NCI-H1417 (cell line): ENCODE measurements at places on chromosomes 11 and 22.
A peak's percentile ranks its signal among the peaks of the same experiment; 100 is the strongest.

DNA sequence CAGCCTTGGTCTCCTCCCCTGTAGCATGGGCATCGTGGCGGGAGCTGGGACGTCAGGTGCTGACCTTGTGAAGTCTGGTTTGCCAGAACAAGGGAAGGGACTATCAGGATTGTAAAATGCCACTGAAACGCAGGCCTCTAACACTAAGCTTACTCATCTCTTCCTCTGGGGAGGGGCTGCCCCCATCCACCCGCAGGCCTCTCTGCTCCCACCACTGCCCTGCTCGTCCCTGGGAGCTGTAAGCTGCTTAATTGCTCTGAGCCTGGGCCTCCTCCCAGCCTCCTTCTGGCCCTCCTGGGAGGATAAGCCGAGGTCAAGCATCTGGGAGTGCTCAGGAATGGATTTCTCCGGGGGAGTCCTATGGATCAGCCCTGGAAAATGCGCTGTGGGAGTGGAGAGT, 8.4 kb downstream of the SHISAL1 start:
- DNase-seq, result no peak

DNA sequence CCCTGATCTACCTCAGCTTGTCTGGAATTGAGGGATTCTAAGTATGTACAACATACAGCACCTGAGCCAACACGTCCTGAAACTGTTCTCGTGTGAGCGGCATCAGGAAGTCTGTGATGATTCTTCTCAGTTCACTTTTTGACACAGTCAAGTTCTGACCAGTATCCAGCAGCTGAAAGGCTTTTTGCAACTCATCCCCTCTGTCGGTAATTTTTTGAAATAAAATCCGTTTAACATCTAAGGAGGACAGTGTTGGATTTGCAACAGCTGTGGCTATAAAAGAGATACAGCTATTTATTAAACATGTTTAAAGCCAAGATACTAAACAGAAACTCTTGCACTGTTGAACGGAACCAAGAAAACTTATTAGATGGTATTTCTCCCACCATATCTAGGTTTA, 39.3 kb downstream of the EFCAB6 start:
- no peak for DNase-seq

GRCh38 chr11:131645237-131645636, 274.8 kb downstream of the NTM start:
- no peak for DNase-seq

DNA sequence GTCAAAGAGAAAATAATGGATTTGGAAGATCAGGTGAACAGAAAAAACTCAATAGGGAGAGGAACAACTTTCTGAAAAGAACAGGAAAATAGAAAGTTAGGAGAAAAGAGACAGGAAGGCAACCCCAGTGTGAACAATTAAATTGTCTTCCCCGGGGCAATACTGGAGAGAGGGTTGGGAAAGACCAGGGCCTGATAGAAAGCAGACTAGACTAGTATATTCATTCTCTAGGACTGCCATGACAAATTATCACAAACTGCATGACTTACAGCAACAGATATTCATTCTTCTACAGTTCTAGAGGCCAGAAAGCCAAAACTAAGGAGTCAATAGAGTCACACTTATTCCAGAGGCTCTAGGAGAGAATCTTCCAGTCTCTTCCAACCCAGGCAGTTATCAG, 482.8 kb downstream of the SOX6 start:
- no peak for DNase-seq

DNA sequence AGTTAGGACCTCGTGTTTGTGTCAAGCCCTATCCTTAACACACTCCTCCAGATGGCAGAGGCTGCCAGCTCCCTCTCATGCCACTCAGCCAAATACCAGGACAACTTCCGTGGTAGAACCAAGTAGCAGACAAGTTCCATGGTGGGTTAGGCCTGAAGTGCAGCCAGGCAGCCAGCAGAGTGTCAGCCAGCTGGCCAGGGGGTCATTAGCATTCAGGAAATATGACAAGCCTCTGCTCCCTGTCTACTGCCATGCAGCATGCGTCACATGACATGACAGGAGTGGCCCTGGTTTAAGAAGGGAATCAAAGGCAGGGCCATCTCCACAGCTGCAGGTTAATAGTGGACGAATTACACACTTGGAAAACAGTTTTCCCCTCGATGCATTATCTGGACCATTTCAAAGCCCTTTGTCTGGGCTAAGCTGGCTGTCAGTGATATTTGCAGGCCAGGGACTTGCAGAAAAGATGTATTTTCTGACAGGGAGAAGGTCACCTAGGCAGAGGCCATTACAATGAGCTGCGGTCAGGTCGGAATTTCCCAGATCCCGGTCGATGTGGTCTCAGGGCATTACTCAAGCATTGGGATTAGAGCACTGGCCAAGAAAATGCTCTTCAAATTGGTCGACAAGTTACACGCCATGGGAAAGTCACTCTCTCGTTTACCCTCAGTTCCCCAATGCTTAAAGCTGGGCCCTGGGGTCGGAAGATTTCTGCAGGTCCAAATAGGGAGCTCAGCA, 461.7 kb upstream of the CADM1 start:
- peak; percentile 61 for DNase-seq

DNA sequence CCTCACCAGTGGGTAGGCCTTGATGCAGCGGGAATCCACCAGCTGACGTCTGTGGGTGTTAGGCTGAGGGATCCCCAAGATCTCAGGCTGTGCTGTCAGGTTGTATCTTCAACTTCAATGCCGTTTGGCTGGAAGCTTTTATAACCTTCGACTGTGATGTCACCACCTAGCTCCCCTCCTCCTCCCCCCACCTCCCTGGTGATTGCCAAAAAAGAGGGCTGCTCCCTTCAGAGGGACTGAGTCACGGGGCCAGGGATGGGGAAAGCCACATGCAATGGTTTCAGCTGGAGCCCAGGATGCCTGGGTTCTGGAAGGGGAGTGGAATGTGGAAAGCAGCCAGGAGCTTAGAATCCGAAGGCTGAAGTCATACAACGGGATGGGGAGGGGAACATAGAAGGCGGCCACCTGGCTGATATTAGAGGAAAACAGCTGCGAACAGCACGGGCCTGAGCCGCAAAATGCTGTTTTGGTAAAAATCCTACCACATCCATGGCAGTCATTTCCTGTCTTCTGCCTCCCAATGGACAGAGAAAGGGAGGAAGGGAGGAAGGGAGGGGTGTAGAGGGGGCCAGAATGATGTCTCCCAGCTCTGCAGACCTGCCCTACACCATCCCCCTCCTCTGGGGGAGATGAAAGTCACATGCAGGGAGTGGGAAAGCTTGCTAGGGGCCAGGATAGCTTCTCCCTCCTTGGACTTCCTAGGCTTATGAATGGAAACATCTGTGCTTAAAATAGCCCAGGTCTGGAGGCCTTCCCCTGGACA, at the start of gene LRRN4CL:
TSS of gene LRRN4CL (minus strand) at position 110 of the 763 bp plus-strand sequence. CDS start 1,022 bp downstream, outside the sequence.
- no peak for DNase-seq

DNA sequence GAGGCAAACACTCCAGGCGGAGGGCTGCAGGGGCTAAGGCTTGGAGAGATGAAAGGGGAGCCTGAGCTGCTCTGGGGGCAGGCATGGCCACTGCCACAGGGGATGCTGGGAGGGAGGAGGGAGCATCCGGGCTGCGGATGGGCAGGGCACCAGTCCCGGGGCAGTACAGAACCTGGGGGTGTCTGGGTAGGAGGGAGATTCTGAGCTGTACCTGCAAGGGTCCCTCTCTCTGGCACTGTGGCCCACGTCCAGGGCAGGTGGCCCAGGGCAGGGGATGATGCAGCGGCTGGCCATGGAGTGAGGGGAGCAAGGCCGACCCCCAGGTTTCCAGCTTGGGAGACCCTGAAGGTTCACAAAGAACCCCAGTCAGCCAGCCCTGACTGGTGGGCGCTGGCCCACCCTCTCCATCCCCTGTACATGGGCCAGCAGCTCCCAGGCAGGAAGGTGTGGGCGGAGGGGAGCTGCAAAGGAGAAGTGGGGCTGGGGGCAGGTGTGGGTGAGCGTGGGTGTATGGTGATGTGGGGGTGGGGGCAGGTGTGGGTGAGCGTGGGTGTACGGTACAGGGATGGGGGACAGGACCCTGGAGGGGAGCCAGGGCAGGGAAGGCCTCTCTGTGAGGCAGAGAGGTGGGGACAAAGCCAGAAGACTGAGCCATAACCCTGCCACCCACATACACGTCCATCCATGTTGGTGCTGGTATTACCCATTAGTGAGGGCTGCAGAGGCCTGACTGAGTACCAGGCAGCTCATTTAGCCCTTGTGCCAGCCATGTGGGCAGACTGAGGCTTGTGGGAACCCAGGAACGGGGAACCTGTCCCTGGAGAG, 2.2 kb upstream of the TNFRSF13C start:
- no peak for DNase-seq

DNA sequence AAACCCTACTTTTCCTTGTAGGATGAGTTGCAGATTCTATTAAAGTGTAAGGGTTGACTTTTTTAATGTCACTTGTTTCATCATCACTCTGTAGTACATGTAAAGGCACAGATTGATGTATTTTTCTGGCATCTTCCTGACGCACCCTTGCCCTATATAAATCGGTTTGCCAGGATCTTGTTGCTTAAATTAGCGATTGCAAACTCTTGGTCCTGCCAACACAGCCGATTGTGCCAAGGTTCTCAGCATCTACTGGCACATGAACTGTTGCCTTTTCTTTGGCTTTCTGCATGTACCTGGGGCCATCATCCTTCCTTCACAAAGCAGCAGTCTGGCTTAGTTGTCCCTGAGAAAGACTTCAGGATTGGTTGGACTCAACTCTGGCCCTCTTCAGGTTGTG, 7.5 kb upstream of the LIN7C start:
- no peak for DNase-seq

GRCh38 chr22:22076361-22076760, 93.8 kb upstream of the TOP3B start:
- no peak for DNase-seq

GRCh38 chr22:44119669-44120313, 60.9 kb upstream of the PARVG start:
- DNase-seq, result no peak

DNA sequence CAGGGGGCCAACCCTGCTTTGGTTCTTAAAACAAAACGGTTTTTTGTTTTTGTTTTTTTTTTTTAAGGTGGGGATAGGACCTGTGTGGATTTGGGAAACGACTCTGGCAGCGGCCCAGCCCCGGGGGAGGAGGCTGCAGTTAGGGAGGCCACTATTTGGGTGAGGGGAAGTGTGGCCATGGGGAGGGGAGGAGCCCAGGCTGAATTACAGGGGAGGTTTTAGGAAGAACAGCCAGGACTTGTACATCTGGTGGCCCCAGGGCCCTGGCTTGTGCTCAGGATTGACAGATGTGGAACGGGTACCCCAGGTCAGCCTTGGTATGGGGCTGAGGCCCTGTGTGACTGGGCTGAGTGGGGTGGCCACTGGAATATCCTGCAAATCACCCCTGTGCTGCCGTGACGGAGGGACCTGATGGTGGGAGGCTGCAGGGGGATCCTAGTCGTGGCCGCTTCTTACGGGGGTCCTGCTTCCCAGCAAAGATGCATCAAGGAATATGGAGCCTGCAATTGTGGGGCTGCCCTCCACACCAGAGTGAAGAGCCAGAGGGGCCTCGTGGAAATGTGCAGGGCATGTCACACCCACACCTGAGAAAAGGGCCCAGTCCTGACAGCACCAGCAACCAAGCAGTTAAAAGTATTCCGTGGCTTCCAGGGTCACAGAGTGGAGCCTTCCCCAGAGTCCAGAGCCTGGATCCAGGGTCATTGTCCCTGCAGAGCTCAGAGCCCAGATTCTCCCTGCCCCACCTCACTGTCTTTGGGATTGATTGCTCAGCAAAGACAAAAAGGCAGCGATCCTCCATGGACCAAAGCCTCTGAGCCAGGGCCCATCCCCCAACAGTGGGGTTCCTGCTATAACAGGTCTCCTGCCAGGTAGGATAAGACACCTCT, 55.2 kb upstream of the WNT7B start:
- DNase-seq, result no peak

DNA sequence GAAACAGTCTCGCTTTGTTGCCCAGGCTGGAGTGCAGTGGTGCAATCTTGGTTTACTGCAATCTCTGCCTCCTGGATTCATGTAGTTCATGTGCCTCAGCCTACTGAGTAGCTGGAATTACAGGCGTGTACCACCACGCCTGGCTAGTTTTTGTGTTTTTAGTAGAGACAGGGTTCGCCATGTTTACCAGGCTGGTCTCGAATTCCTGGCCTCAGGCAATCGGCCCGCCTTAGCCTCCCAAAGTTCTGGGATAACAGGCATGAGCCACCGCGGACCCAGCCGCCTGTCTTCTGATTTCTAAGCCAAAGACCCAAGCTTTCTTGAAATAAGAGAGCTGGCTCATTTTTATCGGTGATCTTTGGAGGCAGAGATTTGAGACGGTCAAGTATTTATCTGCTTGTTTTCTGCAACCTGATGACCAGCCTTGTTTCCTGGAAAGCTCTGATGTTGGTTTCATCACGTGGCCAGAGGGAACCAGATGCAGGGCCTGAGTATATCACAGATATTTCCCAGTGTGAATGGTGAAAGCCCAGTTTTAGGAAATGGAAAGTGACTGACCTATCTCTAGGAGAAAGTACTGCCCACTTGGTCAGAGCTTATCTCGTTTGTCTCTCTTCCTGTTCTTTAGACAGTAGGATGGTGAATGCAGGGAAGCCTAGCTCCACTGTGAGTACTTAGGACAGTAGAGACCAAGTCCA, 5.7 kb upstream of the SIDT2 start:
- no peak for DNase-seq

DNA sequence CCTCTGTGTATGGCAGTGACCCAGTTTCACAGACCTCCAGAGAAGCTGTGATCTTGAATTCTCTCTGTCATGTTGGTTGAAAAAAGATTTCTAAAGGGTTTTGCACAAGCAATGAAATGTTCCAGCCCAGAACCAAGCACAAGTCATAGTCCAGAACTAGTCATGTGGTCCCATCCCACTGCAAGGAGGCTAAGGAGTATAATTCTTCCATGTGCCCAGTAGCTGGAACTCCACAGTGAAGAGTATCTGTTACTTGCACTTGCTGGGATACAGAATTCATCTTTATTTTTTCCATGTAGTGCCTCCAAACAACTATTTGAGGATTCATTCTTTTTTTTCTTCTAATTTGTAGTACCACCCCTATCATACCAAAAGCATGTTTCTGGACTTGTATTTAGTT, 9.9 kb upstream of the MMP8 start:
- no peak for DNase-seq

GRCh38 chr11:62143727-62144126, 19.9 kb downstream of the INCENP start:
- no peak for DNase-seq

DNA sequence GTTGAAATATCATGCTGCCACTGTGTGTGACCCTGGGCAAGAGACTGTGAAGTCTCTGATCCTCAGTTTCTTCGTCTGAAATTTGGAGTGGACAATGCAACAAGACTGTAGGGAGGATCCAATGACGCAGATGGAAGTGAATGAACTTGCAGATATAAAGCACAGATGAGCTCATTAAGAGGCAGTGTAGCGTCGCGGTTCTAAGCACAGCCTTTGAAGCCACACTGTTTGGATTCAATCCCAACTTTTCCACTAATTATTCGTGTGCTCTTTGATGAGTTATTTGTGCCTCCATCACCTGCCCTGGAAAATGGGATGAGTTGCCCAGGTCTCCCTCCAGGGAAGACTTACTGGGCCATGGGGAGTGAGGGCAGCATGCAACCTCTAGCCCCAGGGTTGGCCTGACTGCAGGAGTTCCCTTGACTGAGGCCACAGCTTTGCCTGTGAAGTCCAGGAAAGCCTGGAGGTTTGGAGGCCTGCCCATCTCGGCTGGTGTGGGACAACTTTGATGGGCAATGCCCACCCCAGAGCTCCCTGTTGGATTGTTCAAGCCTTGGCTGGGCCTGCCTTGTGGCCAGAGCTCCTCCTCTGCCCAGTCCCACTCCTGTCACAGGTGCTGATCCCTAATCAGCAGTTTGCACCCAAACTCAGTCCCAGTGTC, 266.0 kb upstream of the B3GAT1 start:
- no peak for DNase-seq
